Esophagus muscularis mucosa (tissue), 4 donors: ENCODE measurements at places on chromosomes 3 and 15.

- DNase-seq = no peak
Measured at GRCh38 chr3:35708394-35709271, 69.3 kb downstream of the ARPP21 start.

DNA sequence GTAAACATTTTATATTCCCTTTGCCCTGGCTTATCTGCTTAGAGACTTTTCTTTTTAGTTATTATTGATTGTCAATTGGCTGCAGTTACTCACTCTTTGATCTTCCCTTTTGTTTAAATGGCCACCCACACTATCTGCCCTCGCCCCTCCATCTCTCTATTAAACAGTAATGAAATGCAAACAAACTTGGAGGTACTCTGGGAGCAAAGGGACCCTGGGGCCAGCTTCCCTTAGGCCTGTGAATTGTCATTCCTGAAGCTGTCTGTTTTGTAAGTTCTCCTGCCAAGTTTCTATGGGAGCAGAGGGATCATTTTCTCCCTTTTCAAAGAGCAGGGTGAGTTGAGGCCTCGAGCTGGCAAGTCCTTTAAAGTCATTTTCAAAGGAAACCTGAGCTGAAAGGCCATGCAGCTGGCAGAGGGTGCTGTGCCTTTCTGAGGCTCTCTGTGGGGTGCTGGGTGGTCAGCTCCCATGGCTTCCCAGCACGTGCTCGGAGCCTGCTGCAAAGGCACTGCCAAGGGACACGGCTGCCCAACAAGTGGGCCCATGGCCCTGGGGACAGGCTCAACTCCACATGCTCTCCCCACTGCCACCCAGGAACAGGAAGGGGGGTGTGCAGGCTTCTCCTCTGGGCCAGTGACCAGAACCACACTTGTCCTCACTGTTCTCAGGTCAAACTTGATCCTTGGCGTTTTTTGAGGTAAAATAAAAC lies 17.4 kb upstream of the RTP2 start:
- DNase-seq = no peak

DNA sequence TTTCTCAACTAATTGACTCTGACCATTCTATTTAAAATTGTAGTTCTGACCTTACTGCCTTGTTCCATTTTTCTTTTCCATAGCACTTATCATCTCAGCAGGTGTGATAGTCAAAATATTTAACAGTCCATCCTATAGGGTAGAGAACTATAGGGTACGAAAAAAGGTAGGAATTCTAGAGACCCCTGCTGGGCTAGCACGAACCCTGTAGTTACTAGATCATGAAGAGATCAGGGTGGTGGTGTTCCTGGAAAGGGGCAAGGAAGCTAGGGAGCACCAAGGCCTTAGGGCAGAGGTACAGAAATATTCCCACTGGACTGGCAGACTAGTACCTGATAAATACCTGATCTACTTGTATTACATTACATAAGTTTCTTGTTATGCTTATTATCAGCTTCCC lies 31.9 kb upstream of the XIRP1 start:
- DNase-seq = peak; percentile 50

DNA sequence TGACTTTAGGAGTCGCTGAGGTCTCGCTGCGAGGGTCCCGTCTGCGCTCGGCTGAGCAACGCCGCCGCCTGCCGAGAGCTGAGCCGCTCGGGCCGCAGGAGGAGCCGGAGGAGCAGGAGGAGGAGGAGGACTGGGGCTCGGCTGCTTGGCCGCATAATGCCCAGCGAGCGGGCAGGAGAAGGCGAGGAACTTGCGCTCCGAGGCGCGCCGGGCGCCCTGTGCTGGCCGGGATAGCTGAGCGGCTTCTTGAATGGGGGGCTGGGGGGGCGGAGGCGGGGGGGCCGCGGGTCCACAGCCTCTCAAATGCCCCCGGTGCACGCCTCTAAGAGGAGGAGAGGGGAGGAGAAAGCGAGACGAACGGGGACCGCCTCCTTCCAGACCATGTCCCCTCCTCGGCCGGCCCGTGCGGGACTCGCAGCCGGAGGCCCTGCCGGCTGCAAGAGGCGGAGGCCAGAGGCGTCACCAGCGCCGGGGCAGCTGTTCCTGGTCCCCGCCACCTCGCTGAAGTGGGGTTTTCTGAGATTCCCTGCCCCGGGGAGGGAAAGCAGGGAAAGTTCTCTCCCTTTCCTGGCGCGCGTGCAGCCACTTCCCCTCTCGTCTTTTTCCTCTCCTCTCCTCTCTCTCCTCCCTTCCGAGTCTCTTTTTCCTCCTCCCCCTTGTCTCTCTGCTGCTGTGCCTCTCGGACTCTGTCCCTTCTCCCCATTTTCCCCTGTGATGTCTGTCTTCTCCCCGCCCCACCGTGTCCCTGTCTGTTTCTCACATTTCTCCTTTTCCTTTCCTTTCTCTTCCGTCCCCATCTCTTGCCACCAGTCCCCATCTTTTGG lies at the start of gene ADAMTS9:
TSS of gene ADAMTS9 (minus strand) at position 220 of the 824 bp plus-strand sequence. CDS start 343 bp downstream, outside the sequence.
- no peak for DNase-seq

DNA sequence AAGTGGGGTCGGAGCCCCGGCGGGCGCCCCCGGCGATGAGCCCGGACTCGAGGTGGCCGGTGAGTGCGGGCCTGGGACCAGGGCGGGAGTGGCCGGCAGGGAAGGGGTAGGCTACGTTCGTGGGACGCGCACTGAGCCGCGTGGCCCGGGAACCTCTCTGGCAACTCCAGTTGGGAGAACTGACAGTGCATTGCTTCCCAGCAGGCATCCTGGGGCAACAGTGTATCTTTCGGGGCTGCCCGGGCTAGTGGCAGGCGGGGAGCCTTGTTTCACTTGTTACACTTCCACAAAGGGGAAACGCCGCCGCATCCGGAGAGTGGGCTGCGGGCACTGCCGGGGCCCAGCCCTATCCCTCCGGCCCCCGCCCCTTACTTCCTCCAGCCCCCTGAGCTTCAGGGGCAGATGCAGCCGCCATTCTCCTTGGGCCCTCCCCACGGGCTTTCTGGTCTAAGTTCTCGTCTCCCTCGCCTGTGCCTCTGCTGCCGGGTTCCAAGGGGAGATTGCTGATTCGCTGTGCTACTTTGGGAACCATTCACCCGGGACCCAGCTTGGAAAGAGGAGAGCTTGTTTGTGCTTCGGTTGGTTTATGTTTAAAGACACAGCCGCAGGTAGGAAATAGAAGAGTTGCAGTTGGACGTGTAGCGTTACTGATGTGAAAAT lies 675 bp downstream of the BRPF1 start:
- DNase-seq = no peak

- no peak for DNase-seq
Measured at GRCh38 chr3:16844222-16844621, 40.5 kb upstream of the PLCL2 start.

DNA sequence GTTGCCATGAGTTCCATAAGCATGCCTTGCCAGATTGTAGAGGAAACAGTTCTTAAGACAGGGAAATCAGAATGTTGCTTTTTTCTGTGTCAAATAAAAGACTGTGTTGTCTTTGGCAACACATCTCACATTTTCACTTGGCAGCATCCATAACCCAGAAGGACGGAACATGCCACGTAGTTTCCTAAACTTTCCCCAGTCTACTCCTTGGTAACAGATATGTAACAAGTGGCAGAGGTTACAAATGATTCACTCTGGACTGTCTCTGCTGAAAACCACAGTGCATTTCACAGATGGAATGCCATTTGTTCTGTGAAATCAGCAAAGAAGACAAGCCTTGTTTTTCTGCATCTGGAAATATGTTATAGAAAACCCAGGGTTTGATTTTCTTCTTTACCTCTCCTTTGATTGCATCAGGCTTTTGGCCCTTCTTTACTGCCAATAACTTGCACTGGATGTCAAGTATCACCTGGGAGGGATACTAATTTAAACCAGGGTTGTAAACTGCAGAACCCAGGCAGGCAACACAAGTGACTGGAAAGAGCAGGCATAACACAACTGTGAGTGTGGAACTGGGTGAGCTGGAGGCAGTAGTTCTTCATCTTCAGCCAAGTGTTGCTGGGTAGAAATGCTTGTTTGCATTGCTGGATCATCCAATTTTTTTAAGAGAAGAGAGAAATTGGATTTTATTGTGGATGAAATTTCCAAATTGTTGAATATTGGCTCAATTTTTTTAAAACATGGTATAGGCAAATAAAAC lies 124.4 kb upstream of the FOXB1 start:
- DNase-seq = no peak

DNA sequence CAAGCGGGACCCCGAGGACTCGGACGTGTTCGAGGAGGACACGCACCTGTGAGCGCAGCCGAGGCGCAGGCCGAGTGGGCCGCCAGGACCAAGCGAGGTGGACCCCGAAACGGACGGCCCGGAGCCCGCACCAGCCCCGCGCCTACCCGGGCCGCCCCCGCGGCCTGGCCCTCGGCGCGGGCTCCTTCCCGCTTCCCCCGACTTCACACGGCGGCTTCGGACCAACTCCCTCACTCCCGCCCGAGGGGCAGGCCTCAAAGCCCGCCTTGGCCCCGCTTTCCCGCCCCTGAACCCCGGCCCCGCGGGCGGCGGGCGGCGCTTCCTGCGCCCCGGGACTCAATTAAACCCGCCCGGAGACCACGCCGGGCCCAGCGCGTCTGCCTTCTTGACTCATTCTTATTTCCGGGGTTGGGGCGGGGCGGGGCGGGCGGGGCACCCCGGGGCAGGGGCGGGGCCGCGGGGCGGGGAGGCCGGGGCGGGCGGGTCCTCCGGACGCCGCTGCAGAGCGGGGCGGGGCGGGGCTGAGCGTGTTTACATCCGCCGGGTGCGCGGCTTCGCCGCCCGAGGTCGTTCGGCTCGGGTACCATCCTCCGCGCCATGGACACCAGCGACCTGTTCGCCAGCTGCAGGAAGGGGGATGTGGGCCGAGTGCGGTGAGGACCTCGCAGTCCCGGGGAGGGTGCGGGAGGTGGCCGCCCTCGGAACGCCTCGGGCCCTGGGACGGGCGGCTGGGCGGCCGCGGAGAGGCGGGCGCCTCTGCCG lies at the start of gene ABTB1:
TSS of gene ABTB1 (plus strand) at position 524 of the 762 bp plus-strand sequence. CDS start at position 598, 74 bp downstream.
- peak; percentile 96 for DNase-seq

GRCh38 chr3:109545746-109546145 lies 208.4 kb upstream of the DPPA4 start:
- no peak for DNase-seq

DNA sequence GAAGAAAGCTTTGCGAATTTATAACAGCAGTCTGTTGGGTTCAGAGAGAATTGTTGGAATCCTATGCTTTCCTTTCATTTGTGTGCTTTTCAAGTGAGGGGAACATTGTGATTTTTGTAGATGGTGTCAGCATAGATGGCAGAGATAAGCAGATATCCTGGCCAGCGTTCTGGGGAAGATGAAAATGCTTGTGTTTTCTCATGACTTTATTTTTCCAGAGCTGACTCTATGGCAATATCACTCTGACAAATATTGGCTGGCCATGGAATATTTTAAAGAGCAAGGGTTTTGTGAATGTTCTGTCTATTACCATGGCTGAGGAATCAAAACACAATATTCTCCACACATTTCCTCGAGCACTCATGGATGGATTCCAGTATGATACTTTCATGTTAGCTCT lies 108.8 kb downstream of the MITF start:
- no peak for DNase-seq

DNA sequence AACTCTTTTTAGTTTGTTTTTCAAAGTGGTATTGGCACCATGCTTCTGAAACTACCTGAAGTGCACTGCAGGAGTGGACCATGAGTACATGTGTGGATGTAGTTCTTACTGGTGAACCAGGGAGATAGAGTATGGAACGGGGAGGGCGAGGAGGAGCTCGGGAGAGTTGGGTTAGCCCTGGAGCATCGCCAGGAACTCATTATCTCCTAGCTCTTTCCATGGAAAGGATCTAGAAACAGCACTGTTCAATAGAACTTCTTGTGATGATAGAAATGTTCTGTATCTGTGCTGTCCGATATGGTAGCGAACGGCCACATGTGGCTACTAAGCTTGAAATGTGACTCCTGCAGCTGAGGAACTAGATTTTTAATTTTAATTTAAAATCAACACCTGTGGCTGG lies 47.3 kb downstream of the VGLL4 start:
- no peak for DNase-seq

- no peak for DNase-seq
Measured at GRCh38 chr3:122391681-122392446, 7.9 kb downstream of the FAM162A start.

DNA sequence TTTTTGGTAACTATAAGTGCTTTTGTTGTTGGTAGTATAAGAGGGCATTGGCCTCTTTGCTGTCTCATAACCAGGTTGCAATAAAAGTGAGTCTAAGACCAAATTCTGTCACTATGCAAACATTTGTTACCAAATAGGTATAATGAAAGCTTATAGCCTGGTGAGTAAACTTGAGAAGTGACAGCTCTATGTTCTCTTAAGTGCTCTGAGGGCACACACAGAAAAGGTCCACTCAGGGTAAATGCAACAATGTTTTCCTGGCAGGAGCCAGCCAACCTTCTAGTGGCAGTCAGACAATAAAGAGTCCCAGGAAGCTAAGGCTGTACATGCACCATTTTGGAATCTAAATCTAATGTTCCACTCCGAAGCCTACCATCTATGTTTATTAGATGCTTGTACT lies 262.1 kb upstream of the TGFBR2 start:
- no peak for DNase-seq

GRCh38 chr3:104032283-104032682 lies 1334.4 kb upstream of the ALCAM start:
- DNase-seq = no peak

GRCh38 chr15:42345504-42345903 lies 13.8 kb upstream of the CAPN3 start:
- DNase-seq = no peak
